ENCODE measurements at places on chromosomes 6 and 20.

DNA sequence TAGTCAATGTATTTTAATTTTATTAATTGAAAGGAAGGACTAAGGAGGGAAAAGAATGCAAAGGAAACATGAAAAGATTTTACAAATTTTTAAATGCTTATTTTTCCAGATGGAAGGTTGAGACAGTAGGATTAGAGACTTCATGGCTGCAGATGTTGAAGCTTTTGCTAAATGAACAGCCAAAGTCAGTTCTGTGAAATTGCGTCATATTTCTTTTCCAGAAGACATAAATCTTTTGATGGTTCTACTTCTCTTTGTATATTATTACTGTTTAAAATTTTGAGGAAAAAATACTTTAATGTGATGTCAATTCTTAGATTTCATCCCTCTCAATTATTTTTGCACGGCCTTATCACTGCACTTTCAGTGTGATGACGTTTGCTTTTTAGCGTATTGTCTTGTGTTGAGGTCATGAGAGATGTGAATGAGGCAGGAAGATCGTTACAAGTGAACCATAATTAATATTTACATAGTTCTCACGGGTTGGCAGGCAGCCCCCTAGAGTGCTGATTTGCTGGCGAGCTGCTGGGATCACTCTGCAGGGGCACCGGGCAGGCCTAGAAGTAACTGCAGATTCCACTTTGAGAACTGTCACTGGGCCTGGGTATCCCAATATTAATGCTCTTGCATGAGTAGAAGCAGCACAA lies 158.1 kb downstream of the TBXT start:
- no peak for DNase-seq

- DNase-seq, result no peak
Observed at GRCh38 chr6:168367285-168367751, 47.7 kb upstream of the DACT2 start.

DNA sequence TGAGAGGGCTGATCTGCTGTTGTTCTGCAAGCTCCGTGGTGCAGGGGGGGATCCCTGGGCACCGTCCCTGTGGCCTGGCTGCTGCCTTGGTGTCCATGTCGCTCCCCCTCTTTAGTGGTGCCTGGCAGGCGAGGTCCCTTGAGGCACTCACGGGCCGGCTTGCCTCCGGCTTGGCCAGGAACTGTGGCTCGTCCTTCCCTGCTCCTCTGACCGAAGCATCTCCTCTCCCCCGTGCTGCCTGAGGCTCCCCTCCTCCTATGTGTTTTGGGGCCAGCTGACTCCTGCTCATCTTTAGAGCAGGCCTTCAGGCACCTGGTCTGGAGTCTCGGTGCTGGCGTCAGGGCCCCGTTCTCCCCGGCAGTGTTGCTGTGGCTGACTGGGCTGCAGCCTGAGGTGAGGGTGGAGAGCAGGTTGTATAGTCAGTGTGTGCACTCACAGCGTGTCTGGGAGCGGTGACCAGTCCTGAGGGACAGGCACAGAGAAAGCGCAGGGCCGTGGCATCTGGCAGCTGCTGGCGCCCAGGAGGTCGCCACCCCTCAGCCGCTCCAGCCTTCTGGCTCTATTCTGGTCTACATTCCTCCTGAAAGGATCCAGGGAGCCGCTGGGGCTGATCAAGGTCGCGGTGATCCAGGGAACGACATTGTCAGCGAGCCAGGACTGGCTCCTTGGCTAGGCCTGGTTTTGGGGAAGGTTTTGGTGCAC lies 43.7 kb downstream of the PYGB start:
- no peak for DNase-seq

DNA sequence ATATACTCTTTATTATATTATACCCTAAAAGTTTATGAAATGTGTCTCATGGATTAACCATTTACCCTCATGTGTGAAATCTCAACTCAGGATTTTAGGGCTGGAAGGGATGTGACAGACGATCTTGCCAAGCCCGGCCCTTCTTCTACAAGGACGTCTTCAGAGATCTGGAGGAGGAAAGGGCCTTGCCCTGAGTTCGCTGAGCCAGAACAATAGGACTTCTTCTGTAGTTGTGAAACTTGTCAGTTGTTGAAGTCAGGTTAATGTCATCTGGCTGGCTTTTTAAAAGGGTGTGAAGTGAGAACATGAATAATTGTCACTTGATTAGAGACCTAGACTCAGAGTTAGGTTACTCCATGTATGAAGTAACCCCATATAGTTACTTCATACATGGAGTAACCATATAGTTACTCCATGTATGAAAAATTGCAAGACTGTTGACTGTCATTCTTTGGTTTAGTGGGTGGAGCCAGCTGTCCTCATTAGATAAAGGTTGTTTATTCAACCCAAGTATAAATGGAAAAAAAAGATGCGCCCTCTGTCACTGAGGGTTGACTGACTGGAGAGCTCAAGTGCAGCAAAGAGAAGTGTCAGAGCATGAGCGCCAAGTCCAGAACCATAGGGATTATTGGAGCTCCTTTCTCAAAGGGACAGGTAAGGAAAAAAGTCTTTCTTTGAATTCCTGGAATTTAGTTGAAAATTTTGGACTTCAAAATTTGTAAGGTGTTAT lies at the start of gene ARG1:
Gene ARG1, plus strand, starts transcription at position 541 of the 730 bp plus-strand sequence. Its CDS starts 57 bp downstream, at position 598.
- no peak for DNase-seq

DNA sequence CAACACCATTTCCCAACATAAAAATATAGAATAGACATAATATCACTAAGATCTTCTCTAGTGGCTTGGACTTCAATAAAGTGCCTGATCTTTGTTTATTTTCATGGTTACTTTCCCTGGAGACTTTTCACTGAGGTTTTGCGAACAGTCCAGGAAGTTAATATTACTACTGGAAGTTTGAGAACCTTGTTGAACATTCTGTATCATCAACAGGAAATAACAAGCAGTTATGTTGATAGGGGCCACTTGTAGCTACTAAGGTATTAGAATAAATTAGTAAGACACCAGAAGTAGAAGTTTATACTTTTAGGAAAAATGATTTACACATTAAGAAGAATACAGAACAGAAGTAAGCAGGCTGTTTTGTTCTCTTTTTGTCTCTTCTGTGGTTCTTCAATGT lies 180.2 kb downstream of the TFAP2B start:
- no peak for DNase-seq

DNA sequence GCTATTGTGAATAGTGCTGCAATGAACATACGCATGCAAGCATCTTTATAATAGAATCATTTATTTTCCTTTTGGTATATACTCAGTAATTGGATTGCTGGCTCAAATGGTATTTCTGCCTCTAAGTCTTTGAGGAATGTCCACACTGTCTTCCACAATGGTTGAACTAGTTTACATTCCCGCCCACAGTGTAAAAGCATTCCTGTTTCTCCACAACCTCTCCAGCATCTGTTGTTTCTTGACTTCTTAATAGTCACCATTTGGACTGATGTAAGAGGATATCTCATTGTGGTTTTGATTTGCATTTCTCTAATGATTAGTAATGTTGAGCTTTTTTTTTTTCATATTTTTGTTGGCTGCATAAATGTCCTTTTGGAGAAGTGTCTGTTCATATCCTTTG lies 208.7 kb downstream of the PHF3 start:
- no peak for DNase-seq

DNA sequence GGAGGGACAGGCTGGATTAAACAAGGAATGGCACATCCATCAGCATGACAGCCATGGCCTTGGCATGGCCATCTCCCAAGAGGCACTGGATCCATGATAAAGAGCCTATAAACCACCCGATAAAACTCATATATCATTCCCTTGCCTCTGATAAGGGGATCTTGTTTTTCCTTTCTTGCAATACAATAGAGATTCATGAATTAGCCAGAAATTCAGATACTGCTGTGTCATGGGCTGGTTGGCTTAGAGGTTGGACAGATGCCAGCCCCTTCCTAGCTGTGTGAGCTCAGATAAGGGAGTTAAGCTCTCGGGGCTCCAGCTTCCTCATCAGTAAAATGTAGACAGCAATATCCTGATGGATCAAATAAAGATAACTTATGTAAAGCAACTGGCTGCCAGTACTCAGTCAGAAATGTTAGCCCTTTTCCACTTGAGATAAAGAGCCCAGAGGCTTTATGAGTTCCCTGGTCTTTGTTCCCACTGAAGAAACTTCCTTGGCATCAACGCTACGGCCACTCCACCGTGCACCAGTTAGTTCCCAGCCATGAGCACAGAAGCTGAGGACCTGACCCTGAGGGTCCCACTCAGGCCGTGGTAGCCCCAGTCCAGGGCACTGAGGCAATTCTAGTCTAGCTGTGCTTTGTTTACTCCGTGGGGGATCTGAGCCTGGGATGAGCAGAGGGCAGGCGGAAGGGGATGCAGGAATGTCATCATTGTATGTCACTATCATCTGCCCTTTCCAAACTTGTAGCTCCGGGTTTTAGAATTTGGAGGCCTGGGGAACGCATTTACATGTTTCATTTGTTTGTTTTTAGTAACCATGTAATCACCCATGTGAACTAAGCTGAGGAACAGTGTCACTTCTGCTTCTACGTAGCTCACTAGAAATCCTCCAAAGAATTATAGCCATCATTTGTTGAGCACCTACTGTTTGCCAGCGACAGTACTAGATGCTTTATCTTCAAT lies 67.2 kb upstream of the TBC1D7 start:
- no peak for DNase-seq

DNA sequence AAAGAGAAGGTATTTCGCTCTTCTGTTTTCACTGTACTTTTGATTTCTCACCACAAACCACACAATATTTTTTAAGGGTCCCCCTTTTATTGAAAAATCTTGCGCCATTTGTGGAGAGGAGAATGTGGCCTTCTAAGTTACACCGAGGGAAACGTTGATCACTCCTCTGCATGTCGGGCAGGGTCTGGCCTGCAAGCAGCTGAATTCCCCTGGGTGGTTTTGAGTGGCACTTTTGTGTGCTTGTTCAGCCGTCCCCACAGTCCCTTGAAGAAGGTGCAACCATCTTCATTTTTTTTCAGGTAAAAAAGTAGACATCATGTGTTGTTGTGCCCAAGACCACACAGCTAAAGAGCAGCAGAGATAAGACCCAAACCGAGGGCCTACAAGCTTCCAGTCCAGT lies 6.1 kb downstream of the GPR31 start:
- no peak for DNase-seq

DNA sequence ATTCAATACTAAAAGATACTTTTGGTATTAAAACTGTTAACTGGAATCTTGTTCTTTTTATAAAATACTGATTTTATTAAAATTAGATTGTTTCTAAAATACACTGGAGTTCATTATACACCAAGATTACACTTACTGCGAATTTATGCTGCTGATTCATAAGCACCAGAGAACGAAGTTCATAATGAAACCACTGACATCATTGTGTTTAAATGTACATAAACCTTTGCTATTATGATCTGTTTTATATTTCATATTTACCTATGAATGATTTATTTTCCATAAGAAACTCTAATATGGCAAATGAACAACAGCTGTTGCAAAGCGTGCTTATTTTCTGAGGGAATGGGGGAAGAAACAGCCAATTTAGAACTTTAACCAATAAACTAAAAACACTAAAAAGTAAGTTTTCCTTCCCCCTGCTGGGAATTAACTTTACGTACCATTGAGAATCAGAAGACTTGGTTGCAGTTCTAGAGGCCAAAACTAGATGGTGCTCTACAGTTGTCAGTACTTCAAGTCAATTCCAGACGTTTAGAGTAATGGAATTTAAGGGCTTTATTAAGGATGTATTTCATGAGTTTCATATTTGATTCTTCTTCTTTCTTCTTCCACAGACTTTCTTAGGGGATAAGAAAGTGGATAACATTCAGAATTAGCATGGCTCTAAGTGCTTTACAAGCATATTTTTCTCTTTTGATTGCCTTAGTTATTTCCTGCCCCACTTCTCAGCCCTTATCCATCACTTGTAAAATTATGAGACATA lies 30.8 kb upstream of the COL19A1 start:
- DNase-seq, result no peak

- no peak for DNase-seq
Observed at GRCh38 chr6:142570221-142570671, 268.4 kb downstream of the ADGRG6 start.

GRCh38 chr6:84853901-84854300 lies 89.5 kb upstream of the TBX18 start:
- no peak for DNase-seq

GRCh38 chr20:24633521-24633920 lies 164.1 kb downstream of the SYNDIG1 start:
- DNase-seq, result no peak

DNA sequence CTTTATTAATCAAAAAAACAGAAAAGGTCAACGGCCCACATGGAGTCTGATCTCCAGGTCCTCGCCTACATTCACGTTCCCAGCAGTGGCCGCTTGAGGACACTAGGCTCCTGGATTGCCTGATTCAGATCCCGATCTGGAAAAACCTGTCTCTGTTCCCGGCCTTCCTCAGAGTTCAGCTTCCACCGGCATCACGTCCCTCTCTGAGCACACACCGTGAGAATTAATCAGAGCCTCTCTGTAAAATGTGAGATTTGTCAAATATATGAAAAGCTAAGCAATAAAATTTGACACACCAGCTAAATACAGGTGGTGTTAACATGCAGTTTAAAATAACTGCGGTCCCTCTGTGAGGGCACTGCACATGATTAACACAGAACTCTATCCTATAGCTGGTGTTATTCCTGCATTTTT lies 122.8 kb upstream of the COL21A1 start:
- DNase-seq, result no peak

DNA sequence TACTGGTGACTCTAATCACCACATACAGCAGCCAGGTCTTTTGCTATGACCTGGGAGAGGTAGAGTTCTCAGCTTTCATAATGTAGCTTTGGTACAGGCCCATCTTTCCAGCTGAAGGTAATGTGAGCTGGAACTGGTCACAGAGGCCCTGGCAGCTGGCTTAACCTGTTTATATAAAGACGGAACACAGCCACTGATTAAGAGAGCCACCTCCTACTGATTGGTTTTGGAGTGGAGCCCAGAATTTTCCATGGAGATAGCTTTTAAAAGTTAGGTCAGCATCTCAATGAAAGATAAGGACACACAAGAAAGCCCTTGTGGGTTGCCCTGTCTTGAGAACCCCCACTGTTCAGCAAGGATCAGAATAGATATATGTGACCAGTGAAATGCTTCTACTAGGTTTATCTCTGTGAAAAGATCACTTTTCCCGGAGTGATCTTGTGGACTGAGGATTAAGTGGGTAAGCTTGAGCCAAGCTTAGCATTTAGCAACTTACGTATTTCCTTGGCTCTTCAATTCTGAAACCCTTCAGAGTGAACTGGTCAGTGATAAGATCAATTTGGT lies 213.7 kb upstream of the CITED2 start:
- no peak for DNase-seq

DNA sequence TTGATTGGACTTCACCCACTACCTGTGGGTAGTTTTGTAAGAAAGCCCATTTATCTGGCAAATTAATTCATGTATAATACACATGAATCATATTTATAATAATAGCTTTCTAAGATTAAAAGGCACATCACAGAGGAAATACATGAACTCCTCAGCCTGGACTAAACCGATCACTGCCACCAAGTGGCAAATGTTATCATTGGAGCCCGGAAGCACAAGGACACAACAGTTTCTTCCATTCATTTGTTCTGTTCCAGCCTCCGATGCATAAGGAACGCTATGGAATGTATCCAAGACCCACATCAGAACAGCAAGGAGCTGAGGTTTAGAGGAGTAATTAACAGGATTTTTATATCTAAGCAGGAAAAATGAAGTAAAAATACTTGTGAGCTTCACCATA lies 13.9 kb upstream of the IPCEF1 start:
- DNase-seq, result no peak

- no peak for DNase-seq
Observed at GRCh38 chr20:6959900-6960312, 192.4 kb downstream of the BMP2 start.

- DNase-seq, result no peak
Observed at GRCh38 chr20:14764511-14765369, 427.3 kb upstream of the FLRT3 start.

GRCh38 chr6:81948861-81949260 lies 196.4 kb upstream of the TENT5A start:
- no peak for DNase-seq
